ENCODE measurements at places on chromosomes 5 and 9. TPM values are rescaled to one million over a fixed set of nuclear protein-coding genes. Genes with fewer than 3 reads are reported as not detected.

DNA sequence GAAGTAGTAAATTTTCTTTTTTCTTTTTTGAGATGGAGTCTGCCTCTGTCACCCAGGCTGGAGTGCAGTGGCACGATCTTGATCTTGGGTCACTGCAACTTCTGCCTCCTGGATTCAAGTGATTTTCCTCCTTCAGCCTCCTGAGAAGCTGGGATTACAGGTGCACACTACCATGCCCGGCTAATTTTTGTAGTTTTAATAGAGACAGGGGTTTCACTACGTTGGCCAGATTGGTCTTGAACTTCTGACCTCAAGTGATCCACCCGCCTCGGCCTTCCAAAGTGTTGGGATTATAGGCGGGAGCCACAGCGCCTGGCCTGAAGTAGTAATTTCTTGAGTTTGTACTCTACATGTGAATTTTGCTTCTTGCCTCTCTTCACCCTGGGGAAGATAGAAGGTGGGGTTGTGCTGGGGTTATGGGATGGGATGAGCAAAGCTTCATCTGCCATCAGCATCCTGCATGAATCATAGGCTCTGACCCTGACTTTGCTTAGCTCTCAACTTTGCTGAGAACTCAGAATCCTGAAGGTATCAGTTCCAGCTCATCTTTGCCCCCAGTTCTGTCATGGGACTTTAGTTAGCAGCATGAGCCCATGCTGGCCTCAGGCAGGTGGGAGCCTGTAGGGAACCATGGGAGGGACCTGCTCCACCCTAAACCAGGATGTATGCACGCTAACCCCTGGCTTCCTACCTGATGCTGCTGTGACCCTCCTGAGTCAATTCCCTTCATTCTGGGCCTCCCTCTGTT, 9.3 kb upstream of the CCL21 start:
- no peak for DNase-seq

DNA sequence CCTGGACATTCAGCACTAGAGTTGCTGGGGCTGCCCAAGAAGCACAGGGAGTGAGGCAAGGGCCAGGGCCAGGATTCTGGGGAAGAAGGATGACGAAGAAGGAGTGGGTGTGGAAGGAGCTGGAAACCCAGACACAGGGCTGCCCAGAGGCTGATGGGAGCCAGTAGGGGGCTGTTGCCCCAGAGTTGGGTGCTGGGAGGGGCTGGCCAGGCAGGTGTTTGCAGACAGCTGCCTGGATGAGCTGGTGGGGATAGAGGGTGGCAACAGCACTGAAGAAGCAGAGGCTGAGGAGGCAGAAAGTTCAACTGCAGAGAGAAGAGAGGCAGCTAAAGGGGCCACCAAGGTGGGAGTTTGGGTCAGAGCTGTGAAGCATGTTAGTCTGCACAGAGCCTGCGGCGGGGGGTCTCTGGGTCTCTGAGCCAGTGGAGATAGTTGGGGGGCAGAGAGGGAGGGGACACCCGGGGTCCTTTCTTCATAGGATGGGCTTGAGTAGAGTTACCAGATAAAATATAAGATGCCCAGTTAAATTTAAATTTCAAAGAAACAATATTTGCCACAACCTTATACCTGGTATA, 2.5 kb upstream of the AQP7 start:
- no peak for DNase-seq

The ATP10B gene
- 0.08 TPM for total RNA-seq

GRCh38 chr5:95652849-95653248, 6.3 kb downstream of the RFESD start:
- no peak for DNase-seq

The MYMK gene
- not detected for total RNA-seq

The AK8 gene
- 0.14 TPM for total RNA-seq

The HTR4 gene
- total RNA-seq = not detected

The DAB2 gene
- 8.4 TPM for total RNA-seq

The CDKN2B-AS1 gene
- total RNA-seq = not detected

- no peak for DNase-seq
Measured at GRCh38 chr9:111411266-111411665, 72.9 kb downstream of the ECPAS start.

The CDHR2 gene
- total RNA-seq = not detected

The SOHLH1 gene
- 0.21 TPM for total RNA-seq

- no peak for DNase-seq
Measured at GRCh38 chr5:96875791-96876291, 459 bp upstream of the ERAP2 start.

The SLC34A1 gene
- total RNA-seq = 0.31 TPM
